Lower leg skin (tissue), 4 donors: ENCODE measurements at places on chromosomes 1 and 21. TPM values are rescaled to one million over a fixed set of nuclear protein-coding genes. Genes with fewer than 3 reads are reported as not detected.
A peak's percentile ranks its signal among the peaks of the same experiment; 100 is the strongest.

PDPN gene
- total RNA-seq, result 40.7 TPM

AIRE gene
- 0.19 TPM for total RNA-seq

ADAM30 gene
- total RNA-seq, result not detected

NR1I3 gene
- total RNA-seq, result not detected

ANKRD65 gene
- 10.9 TPM for total RNA-seq

CGN gene
- 38.8 TPM for total RNA-seq

LIPI gene
- total RNA-seq, result not detected

CSF3R gene
- total RNA-seq, result 1.9 TPM

DNA sequence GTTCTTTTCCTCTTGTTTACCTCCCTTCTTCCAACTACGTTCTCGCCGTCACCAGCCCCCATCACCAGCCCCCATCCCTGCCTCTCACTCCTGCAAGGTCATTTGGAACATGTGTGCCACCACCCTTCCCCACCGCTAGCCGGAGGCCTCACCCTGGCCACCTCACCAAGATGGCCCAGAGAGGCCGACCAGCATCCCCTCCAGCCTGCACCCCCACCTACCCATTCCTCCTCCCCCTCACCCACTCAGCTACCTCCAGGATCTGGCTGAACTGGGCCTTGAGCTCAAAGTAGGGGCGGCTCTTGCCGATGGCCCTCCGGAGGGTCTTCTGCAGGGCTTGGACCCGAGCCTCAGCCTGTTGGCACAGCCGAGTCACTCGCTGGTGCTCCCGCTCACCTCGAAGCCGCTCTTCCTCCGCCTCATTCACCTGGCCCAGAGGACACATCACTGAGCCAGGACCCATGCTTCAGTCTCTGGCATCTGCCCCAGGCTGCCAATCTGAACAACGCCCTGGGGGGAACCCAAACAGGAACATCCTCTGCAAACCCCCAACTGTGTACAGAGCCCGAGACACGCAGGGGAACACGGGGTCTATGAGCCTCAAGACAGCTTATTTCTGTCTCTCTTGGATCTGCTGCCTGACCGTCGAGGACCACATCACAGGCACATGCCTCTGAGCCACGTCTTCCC, 12.8 kb downstream of the SH3BP5L start:
- DNase-seq, result no peak

- no peak for DNase-seq
These were observed 9.3 kb upstream of the DHRS3 start for GRCh38 chr1:12627296-12627695.

DNA sequence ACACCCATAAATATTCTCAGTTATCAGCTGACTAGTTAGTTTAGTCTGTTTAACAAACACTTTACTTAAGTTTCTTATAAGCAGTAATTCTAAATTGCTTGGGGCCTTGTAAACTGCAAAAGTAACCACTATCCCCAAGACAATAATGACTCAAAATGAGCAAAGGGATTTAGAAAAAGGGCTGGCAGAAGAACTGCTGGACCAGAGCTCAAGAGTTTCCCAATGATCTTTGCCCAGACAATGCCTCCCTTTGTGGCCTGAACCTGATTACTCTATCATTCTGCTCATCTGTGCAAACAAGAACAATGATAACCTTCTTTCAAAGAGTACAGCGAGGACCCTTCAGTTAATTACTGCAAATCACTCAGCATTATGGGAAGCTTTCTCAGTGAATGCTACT, 123.5 kb downstream of the TIAM1 start:
- no peak for DNase-seq

- no peak for DNase-seq
These were observed 1.8 kb upstream of the DUSP12 start for GRCh38 chr1:161747801-161748200.

- DNase-seq, result no peak
These were observed 10.8 kb upstream of the LSM10 start for GRCh38 chr1:36408479-36408878.

DNA sequence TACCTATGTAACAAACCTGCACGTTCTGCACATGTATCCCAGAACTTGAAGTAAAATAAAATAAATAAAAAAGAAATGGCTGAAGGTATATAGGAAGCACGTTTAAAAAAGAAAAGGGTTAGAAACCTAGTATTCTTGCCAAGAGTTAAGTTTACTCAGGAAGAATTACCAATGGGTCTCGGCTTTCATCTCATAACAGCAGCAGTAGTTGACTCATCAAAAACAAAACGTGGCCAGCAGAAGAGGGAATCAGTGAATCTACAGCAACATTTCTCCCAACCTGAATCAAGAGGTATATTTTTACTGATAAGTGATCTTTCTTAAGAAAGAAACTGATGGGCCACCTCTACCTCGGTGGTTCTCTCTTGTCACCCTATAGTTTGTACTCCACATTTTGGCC, 340.3 kb downstream of the BRINP2 start:
- no peak for DNase-seq

GRCh38 chr1:68107771-68108170, 57.3 kb upstream of the DIRAS3 start:
- no peak for DNase-seq

DNA sequence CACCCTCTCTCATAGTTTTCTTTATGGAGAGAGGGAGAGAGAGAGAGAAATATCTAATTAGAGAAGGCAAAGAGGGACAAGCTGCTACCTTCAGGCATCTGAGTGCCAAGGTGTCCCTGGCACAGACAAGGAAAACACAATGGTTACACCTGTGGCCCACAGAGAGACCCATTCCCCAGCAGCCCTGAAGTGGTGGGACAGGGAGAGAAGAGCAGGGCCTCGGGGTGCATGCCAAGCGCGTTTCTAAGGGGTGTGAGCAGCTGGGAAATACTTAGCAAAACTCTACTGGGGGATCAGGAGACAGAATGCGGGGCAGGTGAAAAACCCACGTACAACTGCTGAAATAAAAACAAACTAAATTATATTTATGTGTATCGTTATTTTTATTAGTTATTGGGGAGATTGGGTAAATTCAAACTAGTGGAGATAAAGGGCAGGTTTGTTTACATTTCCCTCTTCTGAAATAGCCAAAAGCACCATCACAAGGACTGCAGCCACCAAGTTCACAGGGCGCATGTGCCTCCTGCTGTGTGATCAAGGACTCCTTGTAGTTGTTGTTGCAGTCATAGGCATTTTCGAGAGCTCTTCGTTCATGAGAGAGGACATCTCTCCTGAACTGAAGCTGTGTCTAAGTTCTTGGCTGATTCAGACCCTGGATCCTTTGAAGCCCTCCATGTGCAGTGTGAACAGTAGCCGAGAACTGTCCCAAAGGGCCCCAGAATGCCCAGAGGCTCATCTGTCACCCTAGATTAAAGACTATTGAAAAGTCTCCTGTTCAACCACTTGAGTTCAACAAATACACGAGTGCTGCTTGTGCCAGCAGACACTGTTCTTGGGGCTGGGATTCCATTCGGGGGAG, 737 bp upstream of the SERPINC1 start:
- no peak for DNase-seq

DNA sequence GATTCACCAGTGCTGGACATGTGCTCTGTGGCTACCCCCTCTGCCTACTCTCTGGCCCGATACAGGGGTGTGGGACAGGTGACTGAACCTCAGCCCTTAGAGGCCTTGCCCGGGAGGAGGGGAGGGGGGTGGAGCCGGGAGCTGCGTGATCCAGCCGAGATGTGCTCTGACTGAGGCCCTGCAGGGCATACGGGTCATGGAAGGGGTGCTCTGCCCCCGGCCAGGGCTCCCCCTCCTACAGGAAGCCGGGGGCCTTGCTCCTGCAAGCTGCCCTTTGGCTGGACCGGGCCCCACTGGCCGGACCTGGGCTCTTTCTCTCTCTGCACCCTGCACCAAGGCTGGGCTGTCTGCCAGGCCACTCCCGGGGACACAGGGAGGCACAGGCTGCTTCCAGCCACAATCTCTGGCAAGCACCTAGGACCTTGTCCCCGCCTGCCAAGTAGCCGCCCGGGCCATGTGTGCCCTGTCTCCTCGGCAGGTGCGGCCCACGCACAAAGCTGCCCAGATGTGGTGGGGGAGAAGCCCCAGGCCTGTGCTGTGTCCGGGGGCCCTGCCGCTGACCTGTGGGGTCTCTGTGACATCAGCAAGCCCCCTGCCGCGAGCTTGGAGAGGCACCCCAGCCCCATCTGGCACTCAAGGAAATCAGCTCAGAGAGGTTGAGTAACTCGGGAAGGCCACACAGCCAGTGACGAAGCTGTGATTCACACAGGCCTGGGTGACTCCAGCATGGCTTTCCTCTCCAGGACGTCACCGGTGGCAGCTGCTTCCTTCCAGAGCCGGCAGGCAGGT, 1.5 kb downstream of the SCNN1D start:
- no peak for DNase-seq

DNA sequence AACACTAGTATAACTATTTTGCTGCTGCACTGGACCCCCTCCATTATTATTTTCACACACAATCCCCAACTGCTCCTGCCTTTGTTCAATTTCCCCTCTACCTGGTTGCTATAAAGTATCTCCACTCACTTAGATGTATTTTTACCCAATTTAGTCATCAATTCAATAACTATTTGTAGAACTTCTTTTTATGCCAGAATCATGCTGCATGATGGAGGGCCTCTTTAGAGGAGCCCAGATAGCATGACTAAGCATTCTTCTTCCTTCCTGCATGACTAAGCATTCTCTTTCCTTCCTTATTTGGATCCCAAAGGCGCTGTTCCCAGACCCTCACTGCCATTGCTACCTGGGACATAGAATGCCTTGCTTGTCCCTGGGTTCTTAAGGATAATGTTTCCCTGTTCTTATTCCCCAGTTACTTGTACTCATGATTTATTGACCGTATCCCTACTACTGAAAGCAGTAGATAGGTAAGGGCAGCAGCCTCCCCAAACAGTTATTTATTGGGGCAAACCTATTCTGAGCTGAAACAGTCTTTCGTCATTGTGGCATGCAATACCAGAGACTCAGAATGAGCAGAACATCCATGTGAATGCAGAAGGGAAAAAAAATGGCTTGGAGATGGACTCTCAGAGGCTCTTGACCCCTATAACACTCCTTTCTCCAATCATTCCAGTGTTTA, 89.3 kb upstream of the AKT3 start:
- peak; percentile 1 for DNase-seq

- DNase-seq, result no peak
These were observed 25.1 kb upstream of the DNAJC6 start for GRCh38 chr1:65284229-65284628.

DNA sequence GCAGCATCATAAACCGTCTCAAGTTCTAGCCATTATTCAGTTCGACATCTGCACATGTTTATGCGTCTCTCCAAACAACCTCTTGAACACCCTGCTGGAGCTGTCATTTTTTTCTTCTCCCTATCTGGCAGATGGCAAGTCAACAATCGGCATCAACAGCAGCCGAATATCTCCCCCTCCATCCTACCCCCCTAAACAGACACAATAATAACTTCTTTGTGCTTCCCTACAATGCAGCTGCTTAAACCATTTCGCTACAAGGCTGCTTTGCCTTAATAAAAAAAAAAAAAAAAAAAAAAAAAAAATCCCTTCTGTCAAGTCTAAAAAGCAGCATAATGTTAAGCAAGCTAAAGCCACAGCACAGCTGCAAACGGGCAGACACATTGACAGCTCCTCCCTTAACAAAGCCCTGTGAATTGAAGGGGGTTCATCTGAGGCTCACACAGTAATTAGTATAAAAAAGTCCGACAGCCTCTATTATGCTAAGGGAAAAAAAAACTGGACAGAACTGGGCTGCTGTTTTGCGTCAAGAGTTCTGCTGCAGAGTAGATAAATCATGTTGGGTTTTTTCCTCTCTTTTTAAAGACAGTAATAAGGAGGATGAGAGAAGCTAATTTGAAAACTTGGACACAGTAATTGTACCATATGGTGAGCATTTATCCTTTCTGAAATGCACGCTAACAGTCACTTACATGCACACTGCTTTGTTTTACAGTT, 136.4 kb downstream of the AKT3 start:
- no peak for DNase-seq

DNA sequence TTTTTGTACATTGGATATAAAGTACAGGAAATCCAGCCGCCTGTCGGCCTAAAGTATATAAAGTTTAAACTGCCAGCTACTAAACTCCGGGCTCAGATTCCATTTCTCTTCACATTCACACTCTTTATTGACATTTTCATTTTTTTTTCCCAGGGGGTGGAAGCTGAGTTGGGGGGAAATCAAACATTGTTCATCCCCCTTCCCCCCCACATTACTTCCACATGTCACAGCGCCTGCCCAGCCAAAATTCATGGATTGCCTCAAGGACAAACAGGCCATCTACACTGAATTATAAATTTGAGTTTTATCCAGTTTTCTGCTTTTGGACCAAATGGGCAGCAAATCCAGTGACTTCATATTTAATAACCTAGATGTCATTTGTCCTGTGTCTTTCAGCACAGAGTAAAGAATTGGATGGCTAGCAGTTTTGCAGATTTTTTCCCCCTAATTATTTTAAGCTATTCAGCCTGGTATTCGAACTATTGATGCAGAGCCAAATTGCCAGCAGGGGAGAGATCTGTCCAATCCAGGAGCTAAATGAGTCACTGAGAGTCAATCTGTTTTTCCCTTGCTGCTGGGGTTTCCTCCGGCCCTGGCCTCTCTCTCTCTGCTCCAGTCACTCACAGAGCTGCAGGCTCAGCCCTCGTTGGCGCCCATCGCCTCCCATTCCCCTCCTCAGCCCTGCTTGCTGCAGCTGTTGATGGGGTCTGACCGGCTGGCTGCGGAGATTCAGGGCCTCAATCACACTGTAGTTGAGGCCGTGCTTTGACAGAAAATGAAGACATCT, 98.0 kb downstream of the LMO4 start:
- no peak for DNase-seq

- no peak for DNase-seq
These were observed 54.6 kb upstream of the POU3F1 start for GRCh38 chr1:38101037-38101785.

- DNase-seq, result no peak
These were observed 9.7 kb upstream of the TTLL7 start for GRCh38 chr1:84008631-84009030.

DNA sequence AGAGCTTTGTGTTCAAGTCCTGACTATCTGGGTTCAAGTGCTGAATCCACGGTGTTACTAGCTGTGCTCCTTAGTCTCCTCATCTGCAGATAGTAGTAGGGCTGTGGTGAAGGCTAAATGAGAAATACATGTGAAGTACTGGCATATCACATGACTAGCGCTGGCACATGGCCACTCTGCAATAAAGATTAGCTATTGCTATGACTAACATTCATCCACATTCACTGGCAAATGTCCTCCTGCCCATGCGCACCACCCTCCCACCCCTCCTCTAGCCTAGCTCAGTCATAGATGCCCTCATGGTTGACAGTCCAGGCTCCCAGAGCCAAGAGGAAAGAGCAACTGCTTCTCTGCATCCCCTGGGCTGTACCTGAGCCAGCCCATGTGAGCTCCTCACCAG, 8.5 kb upstream of the COL8A2 start:
- DNase-seq, result peak; percentile 94
